Suppressor macrophage treated with lipopolysaccharide for 4 hours (primary cell): ENCODE measurements at places on chromosomes 7 and 10.

DNA sequence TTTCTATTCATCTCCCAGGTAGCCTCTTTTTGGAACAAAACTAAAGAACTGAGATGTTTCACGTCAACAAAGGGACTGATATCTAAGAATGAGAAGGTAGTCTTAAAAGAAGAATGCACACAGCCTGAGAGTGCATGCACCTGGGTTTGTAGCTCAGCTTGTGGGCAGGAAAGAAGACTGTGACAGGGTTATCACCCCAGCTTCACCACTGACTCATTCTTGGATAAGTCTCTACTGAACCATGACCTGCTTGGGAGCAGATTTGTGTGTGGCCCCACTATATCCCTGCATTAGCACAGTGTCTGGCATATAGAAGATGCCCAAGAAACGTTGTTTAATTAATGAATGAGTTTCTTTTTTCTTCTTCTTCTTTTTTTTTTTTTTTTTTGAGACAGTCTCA is 187.5 kb downstream of the GPAM start:
- DNase-seq: no peak

DNA sequence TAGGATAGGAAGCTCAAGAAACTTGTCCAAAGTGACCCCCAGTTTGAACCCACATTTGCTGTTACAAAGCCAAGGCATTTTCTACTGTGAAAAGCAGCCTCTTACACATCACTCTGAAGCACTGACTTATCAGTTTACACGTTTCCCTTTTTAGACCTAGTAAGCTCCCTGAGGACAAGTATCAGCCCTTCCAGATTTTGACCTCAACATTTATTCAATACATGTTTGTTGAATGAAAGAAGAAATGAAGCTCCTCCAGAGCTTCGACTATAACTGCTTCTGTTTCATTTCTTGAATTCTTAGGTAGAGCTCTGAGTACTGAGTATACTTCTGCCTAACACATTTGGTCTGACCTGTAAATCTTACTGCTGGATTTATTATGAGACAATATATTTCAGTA is 2.7 kb downstream of the WASL start:
- no peak for DNase-seq

DNA sequence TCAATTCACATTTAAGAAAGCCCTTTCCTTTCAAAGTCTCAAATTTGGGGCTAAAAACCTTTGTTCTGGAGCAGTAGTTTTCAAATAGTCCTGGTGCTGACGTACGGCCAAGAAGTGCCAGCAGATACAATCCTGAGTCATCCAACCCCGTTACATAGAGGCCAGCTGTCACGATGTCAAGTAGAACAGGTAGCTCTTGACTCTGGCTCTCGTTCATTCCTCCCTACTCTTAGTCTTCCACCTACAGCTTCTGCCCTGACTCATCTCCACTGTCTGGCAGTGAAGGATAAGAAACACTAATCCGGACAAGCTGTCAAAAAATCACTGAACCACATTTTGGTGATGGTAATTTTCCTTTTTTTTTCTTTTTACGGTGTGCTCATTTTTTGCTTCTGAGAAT is 132.4 kb upstream of the PTN start:
- no peak for DNase-seq

- no peak for DNase-seq
Measured at GRCh38 chr10:132264306-132264950, 43.3 kb downstream of the STK32C start.

GRCh38 chr7:134174795-134175261 is 47.7 kb downstream of the LRGUK start:
- peak; percentile 93 for DNase-seq

DNA sequence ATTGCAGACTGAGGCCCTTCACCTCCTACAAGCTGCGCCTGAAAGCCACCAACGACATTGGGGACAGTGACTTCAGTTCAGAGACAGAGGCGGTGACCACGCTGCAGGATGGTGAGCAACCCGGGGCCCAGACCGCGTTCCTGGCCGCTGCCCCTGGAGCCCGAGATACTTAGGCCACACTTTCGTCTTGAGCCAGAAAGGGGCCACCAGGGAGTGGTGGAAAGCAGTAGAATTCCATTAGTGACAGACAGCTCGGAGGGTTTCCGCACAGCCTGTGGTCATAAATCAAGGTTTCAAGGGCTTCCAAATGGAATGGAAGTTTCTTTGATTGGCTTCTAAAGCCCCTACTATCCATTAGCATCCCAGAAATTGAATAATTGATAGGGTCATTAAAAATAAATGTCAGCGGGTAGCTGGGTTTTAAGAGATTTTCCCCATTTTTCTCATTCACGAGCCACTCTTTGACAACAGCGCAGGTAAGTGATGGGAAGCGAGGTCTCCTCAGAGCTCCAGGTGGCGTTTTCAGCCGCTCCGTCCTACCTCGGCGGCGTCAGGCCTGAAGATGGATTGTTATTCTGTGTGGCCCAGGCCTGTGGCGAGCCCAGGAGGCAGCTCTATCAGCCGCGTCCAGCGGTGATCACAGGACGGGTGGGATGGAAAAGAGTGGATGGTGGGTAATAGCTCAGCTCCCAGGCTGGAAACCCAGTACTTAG is 523.5 kb upstream of the FOXK1 start:
- no peak for DNase-seq
